Cortex of kidney (tissue), 1 donor: ENCODE measurements at places on chromosomes 5 and 9.

DNA sequence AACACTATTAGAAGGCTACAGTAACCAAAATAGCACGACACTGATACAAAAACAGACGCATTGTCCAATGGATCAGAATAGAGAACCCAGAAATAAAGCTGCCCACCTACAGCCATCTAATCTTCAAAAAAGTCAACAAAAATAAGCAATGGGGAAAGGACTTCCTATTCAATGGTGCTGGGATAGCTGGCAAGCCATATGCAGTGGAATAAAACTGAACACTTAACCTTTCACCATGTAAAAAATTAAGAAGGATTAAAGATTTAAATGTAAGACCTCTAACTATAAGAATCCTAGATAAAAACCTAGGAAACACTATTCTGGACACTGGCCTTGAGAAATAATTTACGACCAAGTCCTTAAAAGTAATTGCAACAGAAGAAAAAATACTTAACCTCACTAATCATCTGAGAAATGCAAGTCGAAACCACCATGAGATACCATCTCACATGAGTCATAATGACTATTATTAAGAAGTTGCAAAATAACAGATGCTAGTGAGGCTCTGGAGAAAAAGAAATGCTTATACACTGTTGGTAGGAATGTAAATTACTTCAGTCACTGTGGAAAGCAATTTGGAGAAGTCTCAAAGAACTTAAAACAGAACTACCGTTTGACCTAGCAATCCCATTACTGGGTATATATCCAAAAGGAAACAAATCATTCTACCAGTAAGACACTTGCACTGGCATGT is 203.3 kb upstream of the CDH9 start:
- DNase-seq, result no peak

- DNase-seq, result no peak
Observed at GRCh38 chr5:111902436-111902835, 145.4 kb upstream of the NREP start.

DNA sequence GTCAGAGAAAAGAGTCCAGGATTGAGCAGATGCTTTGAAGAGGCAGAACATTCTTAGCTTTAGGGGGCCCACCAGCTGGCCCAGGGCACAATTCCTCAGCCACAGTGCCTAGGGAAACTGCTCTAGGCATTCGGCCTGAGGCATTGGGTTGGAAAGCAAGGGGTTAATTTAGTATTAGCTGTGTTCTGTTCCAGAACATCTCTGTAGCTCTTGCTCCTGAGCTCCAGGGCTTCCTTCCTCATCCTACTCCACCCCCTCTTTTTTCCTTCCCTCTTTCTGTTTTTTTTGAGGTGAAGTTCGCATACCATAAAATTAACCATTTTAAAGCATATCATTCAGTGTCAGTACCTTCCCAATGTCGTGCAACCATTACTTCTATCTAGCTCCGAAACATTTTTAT is 74.5 kb upstream of the PANK3 start:
- DNase-seq, result no peak

DNA sequence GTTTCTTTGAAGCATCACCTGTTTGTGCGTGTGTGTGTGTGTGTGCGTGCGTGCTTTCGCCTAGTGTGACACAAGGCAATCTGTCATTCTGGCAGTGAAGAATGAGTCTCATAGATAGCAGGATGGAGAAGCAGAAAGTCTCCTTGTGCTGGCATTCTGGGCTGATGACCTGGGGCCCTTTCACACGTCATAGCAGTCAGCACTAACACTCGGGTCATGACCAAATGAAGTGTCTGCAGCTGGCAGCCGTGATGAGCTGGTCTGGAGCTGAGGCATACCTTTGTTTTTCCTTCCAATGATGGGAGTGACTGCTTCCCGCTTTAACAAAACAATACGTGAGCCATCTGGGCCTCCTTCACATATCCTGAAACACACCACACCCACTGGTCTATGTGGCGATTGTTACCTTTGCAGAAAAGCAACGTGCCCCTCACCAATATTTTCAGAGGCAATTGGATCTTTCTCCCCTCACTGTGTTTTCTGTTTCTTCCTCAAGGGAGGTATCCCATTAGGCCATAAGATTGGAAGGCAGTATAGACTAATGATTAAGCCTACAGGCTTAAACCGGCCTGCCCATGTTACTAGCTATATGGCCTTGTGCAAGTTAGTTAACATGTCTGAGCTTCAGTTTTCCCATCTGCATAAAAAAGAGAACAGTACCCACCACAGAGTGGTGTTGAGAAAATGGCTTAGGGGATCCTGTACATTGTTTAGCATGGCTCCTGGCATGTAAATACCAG is 88.8 kb downstream of the SREK1 start:
- DNase-seq, result no peak

DNA sequence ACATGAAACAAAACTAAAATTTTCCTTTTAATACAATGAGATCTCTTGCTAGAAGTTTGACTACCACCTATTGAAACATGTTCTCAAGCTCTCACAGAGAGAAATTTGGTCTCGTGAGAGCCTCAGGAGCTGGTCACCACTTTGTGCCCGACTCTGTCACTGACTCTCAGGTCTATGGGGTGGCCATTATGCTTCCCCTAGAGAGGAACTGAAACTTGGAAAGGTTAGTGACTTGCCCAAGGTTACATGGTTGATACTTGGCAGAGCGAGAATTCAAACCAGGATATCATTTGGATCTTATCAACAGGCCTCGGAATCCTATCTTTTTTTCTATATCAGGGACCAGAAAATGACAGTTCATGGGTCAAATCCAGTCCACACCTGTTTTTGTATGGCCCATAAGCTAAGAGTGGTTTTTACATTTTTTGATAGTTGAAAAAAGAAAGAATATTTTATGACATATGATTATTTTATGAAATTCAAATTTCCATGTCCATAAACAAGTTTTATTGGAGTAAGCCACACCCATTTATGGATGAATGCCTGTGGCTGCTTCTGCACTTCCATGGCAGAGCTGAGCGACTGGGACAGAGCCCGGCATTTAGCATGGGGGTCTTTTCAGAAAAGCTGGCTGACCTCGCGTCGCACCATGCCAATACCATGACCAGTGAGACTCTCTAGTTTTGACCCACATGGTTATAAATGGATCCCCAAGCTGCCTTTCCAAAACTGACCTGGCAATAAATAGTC is 44.8 kb upstream of the EQTN start:
- DNase-seq, result no peak

GRCh38 chr9:4042991-4043390 is 256.9 kb downstream of the GLIS3 start:
- no peak for DNase-seq

GRCh38 chr9:127233550-127233949 is 31.0 kb upstream of the GARNL3 start:
- DNase-seq, result no peak

GRCh38 chr5:165139721-165140120 is 1634.3 kb downstream of the MAT2B start:
- DNase-seq, result no peak

GRCh38 chr5:15806613-15807012 is 306.6 kb downstream of the FBXL7 start:
- DNase-seq, result no peak

DNA sequence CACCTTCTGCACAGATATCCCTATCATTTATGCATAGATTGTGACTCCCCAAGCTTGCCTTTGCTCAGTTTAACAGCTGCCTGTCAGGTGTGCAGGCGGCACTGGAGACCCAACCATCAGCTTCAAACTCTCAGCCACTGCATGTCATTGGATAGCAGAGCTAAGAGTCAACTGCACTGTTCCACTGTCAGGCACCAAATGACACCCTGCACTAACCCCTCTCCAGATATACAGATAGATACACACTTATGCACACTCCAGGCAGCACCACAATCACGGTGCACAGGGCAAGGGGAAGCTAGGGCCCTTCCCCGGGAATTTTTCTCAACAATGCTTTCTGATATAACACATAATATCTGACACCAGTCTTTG is 142.3 kb downstream of the BNC2 start:
- DNase-seq, result no peak

- DNase-seq, result no peak
Observed at GRCh38 chr5:53200306-53200705, 90.7 kb upstream of the MOCS2 start.

GRCh38 chr9:127805620-127806019 is 2.9 kb downstream of the FPGS start:
- no peak for DNase-seq

DNA sequence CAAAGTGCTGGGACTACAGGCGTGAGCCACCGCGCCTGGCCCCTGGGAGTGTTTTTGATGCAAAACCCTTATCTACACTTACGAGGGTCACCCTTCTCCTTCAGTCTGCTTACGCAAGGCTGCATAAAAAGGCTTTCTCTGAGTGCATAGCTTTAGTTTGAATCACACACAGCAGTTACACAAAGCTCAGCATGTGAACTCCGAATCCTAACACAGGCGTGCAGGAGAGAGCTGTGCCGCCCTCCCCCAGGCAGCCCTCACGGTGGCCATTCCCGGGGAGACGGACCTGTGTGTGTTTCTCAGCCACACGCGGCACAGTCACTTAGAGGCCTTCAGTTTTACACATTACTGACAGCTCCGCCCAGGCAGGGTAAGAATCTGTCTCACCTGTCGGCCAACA is 26.7 kb downstream of the EXD3 start:
- no peak for DNase-seq

GRCh38 chr5:17991775-17992174 is 357.5 kb downstream of the TAF11L14 start:
- DNase-seq, result no peak

DNA sequence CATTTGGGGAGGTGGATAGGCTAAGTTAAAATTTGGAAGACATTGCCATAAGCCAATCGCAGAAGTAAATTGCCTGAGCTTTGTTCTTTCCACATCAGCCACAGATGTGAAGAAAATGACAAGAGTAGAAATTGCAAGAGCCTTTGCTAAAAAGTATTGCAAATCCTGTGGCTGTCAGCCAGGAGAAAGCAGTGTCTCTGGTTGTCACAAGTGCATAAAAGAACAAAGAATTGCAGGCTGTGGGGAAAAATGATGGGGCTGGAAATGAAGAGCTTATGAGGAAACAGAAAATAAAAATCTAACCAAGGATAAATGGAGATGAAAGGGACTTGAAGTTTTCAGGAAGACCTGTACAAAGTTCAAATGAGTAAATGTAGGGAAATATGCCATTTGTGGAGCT is 344.8 kb downstream of the CSNK1G3 start:
- no peak for DNase-seq

- DNase-seq, result no peak
Observed at GRCh38 chr5:155733935-155734334, 593.0 kb upstream of the SGCD start.

- DNase-seq, result no peak
Observed at GRCh38 chr5:12114075-12114474, 209.8 kb upstream of the CTNND2 start.

DNA sequence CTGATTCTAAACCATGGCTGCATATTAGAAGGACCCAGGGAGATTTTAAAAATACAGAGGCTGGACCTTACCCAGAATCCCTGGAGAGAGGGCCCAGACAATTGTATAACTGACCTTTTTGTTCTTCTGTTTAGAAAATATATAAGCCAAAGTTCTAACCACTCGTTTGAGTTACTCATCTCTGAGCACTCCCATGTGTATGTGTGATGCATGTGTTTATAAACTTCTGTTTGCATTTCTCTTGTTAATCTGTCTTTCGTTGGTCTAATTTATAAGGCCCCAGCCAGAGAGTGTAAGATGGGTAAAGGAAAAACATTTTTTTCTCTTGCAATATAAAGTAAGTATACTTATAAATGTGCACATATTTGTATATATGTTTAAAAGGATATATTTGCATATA is 443.9 kb downstream of the ZNF608 start:
- DNase-seq, result no peak

DNA sequence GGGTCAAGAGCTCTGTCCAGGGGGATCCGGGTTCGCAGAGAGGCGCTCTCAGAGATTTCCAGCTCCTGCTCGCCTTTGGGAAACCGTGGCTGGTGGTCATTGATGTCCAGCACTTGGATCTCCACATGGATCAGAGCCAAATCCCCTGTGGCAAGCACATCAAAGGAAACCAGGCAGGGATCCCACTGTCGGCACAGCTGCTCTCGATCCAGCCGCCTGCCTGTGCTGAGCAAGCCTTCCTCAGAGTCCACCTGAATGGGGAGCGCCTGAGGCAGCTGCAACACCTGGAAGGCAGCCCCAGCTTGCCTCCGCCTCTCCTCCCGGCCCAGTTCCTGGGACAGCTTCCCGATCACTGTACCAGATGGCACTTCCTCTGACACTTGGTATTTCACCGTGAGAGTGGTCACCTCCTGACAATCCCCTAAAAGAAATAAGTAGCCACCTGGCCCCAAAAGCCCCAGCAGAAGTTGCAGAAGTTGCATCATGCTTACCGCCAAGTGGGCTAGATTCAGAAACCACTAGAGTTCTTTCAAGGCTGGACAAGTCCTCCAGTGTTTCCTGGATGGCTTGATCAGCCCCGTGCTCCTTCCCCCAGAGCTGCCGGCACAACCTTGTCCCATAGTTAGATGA is 520 bp downstream of the PCDH12 start:
- DNase-seq, result no peak

DNA sequence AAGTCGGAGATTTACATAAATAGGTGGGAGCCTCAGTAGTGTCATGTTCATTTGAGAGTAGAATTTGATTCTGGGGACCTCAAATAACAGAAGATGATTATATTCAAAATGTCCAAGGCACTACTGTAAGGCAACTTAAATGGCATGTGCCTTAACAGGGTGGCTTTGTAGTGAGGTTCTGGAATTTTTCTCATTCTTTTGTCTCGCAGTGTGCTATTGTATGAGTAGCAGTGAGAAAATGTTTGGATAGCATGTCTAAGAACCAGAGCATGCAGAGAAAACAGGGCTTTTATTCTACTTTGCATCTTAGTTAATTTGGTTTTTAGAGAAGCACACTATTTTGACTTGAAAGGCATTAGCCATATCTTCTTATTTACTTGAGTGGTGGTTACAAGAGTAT is 25.0 kb downstream of the MAST4 start:
- no peak for DNase-seq

GRCh38 chr9:135463140-135463539 is 16.4 kb upstream of the PPP1R26 start:
- no peak for DNase-seq

- DNase-seq, result no peak
Observed at GRCh38 chr5:82924226-82925060, 152.8 kb downstream of the TMEM167A start.

GRCh38 chr5:167969998-167970397 is 321.4 kb upstream of the WWC1 start:
- DNase-seq, result no peak

DNA sequence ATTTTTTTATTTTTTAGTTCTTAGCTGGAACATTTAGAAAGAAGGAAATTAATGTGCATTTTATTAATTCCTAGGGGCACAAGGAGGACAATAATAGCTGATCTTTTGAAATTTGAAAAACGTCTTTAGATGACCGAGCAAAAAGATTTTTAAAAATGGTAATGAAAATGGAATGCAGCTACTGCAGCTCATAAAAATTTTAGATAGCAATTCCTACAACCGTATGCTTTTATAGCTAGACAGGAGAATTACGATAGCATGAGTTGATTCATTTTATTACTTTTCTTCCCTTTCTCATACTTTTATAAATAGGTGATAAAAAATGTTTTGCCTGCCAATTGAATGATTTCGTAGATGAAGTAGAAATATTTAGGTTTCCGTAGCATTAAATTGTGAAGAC is 13.7 kb upstream of the RUFY1 start:
- DNase-seq, result no peak

GRCh38 chr5:5421149-5421960 is 1.1 kb upstream of the ICE1 start:
- DNase-seq, result no peak

GRCh38 chr5:139078345-139078744 is 119.8 kb downstream of the SIL1 start:
- DNase-seq, result no peak
